ENCODE measurements at places on chromosomes 6 and 20.

DNA sequence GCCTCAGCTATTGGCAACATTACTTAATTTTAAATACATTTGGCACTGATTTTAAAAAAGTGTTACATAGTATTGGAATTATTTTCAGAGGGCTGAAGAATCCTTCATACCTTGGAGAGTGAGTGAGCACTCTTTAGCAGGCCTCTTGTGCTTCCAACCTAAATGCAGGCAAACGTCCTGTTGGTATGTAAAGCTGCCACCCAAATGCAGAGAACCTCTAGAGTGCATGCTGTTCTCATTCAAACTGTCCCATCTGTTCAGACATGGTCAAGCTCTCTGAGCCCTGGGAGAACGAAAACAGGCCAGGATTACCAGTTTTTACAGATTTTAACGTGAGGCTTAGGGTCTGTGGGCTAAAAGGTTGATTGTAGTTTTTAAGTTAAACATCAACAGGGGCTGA lies 378.0 kb upstream of the FLRT3 start:
- DNase-seq: no peak

DNA sequence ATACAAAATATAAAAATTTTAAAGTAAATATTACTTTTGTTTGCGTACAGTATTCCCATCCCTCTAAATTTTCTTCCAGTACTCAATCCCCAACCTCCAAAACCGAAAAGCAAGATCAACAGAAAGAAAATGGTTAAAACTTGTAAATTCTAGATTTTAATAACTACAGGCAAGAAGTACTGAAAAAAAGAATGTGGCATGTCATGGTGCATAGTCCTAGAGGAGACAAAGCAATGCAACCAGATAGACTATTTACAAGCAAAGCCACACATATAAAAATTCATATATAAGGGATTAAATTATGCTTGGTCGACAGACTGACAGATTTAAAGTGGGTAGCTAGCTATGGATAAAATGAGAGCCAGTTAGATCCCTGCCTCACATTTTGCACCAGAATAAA lies 56.5 kb upstream of the HFE start:
- DNase-seq: no peak

GRCh38 chr6:5149159-5149704 lies 64.1 kb downstream of the PPP1R3G start:
- no peak for DNase-seq

GRCh38 chr6:168884050-168884645 lies 369.5 kb downstream of the THBS2 start:
- DNase-seq: no peak
